ENCODE measurements at places on chromosomes 13 and 19.

- DNase-seq, result peak; percentile 61
These were observed 3.2 kb upstream of the PTPRS start for GRCh38 chr19:5343848-5344247.

GRCh38 chr19:33595783-33596182 is 26.0 kb upstream of the CHST8 start:
- no peak for DNase-seq

DNA sequence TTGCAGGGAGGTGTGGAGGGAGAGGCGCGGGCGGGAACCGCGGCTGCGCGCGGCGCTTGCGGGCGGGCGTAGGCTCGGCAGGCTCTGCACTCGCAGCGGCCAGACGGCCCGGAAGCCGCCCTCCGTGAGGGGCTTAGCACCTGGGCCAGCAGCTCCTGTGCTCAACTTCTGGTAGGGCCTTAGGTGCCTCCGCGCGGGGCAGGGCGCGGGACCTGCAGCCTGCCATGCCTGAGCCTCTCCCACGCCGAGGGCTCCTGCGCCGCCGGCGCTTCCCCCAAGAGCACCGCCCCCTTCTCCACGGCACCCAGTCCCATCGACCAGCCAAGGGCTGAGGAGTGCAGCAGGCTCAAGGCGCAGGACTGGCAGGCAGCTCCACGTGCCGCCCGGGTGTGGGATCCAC is 940.8 kb upstream of the PCDH9 start:
- DNase-seq, result no peak

GRCh38 chr19:13102666-13103580 is at the start of gene LYL1:
TSS of gene LYL1 (minus strand) at chr19:13102858. CDS start at chr19:13101171, 1,687 bp downstream.
- DNase-seq, result no peak

GRCh38 chr13:33263484-33263883 is 22.1 kb downstream of the STARD13 start:
- no peak for DNase-seq

- no peak for DNase-seq
These were observed 13.2 kb upstream of the CRTC1 start for GRCh38 chr19:18670312-18670711.

DNA sequence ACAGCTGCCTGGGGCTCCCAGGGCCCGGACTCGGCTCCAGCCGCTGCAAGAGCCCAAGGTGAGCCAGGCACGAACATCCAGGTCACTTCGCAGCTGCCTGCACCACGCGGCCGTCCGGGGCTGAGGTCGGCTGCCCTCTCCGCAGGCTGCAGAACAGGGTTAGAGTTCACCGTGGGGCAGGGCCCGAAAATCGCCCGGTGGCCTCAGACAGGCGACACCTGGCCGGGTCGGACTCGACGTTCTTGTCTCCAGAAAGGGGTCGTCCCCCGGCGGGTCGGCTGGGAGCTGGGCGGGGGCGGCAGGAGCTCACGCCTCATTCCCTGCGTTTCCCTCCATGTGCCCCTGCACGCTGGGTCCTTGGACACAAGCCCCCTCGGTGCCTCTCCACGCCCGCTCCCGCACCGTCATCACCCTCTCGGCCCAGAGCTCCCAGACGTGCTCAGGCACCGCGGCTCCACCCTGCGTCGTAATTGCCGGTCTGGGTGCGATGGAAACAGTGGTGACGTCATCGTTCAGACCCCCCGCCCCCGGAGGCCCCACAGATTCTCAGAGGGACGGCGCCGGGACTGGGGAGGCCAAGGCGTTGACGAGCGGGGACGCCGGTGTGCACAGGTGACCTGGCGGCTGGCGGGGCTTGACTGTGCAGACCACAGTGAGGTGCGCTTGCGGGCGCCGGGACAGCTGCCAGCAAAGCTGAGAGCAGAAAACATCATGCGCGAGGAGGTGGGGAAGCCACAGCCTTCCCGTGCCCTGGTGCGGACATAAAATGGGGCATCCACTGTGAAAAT is 4.0 kb upstream of the GRIN3B start:
- DNase-seq, result no peak

- no peak for DNase-seq
These were observed 238.4 kb downstream of the IRS2 start for GRCh38 chr13:109547942-109548341.

- no peak for DNase-seq
These were observed 4.4 kb downstream of the CCDC61 start for GRCh38 chr19:45999653-46000121.

DNA sequence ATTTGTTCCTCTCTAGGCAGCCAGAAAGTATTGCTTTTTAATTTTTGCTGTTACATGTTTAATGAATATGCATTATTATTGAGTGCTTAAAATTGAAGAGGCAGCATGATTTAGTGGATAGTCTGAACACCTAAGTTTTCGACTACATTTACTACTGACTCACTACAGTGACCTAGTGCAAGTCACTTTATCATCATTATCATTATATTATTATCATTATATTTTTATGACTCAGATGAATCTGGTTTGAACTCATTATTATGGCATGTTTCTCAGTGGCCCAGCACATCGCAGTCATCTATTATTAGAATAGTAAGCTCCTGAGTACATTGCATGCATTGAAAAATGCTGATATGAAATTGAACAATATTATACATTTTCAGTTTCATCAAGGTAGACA is 351.2 kb upstream of the PRR20A start:
- no peak for DNase-seq

DNA sequence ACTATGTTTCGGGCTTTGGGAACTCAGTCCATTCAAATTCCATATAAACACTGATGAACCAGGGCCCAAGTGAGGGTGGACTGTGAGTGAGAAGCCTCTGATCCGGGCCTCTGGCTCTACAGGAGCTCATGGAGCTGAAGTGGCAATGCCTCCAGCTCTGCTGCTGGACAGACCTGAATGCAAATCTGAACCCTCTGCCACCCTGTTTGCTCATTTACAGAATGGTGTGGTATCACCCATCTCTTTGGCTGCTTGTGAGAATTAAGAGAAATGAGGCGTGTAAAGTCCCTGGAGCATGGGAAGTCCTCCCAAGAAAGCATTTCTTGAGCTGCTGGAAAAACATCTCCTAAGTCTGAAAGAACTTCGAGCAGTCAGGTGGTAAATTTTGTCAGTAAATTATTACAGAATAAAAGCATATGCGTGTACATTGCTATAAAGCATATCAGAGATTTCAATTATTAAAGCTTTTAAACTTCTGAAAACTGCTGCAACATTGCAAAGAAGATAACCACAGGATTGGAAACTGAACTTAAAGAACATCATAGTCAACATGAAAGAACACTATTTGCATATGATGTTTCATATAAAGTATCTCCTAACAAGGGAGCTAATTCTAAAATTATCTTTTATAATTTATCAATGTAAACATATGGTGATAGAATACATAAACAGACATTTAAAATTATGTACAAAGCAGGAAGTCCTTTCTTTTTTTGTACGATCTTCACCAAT is 369.0 kb downstream of the UQCRFS1 start:
- no peak for DNase-seq

GRCh38 chr19:52938761-52939160 is 15.5 kb upstream of the ZNF888 start:
- no peak for DNase-seq

- no peak for DNase-seq
These were observed 32.2 kb downstream of the SLC10A2 start for GRCh38 chr13:103033999-103034398.

DNA sequence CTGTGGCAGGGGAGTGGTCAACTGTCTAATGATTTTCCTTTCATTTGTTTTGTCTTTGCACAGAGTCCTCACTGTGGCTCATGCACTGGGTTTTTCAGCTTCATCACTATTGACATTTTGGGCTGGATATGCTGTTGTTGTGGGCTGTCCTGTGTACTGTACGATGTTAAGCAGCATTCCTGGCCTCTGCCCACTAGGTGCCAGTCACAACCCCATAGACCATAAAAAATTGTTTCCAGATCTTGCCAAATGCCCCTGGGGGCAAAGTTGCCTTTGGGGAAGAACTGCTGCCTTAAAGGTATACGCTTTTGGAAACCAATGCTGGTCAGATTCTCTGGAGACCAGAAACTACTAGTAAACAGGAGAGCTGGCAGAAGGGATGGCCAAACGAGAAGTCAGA is 310.4 kb downstream of the SPRY2 start:
- DNase-seq, result no peak

DNA sequence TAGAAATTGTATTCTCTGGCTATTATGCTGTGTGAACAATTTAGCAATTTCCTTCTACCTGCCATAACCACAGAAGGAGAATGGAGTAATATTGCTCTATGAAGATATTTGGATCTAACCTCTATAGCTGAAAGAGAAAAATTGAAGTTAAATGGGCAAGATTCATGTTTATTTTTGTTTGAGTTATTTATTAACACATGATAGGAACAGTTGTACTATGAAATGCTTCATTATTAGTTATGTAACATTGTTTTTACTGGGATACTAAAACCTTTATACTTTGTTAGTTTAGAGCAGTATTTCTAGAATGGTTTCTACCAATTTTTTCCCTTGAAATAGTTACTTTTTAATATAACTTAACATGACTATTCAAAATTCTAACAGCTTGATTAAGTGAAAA is 27.3 kb upstream of the VWA8 start:
- DNase-seq, result no peak

DNA sequence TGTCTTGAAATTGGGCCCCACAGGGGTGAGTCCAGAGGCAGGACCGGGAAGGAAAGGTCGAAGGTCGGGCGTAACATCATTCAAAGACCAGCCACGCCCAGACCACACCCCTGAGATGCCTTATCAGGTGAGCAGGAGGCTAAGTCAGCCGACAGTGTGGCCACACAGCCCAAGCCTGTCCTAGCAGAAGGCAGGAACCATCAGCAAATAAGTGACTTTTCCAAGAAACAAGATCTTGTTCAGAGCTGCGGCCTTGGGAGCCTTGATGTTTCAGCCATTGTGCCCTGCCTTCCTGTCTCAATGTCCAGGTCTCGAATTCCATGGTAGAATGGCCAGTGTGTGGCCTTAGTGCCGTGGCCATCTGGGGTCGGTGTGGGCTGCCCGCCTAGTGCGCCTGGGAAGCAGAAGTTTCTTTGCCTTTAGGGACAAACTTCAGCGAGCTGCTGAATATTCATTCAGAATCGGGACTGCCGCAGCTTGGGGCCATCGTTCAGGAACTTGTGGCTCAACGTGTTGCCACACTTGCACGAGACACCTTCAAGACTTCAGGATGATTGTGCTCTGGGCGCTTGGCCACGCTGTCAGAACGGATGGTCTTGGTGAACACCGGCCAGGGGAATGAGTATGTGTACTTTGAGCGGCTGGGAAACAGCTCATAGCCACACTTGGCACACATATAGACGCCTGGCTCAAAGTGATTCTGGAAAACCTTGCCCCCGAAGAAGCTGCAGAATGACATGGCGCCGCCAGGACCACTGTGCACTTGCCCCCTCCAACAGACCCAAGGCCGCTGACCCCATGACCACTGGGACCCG is 6.1 kb upstream of the IFNL4 start:
- DNase-seq, result no peak

GRCh38 chr13:21123956-21124355 is 52.4 kb downstream of the SKA3 start:
- DNase-seq, result no peak

DNA sequence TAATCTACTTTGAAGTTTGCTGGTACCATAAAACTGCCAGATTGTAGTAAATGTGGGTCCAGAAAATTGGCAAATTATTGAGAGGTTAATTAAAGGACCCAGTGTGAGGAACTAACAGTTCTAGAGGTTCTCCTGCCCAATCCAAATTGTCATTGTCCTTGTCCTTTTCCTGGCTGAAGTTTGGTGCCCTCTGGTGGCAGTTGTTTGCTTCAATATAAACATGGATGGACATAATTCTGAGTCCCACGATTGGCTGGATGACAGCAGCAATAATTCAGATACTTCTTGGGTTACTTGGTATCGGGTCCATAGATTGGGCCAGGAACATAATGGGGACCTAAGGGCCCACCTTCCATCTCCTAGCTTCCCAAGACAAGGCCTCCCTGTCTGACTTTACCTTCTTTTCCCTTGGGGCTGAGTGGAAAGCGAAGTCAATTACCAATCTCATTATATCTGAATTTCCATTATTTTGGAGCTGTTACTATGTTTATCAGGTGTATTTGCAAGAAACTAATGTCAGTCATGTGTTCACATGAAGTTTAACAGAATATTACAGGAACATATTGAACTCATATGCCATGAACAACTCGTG is 33.8 kb upstream of the GARRE1 start:
- DNase-seq, result no peak

DNA sequence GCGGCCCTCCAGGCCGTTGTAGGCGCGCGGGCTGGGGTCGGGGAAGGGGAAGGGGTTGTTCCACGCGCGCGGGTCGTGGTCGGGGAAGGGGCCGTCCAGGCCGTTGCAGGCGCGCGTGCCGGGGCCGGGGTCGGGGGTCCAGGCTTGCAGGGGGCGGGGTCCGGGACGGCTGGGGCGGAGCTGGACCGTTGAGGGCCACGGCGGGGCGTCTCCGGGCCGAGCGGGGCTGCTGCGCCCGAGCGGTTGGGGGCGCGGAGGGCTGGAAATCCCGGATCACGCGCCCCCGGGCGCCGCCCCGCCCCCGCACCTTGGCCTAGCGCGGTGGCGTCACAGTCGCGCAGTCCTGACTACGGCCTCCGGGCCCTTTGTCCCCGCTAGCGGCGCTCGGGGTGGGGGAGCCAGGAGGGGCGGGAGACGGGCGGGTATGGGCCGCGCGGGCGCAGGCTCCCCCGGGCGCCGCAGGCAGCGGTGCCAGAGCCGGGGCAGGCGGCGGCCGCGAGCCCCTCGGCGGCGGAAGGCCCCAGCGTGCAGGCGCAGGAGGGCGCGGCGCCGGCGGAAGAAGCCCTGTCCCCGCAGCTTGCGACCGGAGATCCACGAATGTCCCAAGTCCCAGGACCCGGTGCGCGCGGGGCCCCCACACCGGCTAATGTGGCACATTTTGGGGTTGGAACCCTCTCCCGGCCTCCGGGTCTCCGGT is 665 bp downstream of the GPX4 start:
- DNase-seq, result no peak

DNA sequence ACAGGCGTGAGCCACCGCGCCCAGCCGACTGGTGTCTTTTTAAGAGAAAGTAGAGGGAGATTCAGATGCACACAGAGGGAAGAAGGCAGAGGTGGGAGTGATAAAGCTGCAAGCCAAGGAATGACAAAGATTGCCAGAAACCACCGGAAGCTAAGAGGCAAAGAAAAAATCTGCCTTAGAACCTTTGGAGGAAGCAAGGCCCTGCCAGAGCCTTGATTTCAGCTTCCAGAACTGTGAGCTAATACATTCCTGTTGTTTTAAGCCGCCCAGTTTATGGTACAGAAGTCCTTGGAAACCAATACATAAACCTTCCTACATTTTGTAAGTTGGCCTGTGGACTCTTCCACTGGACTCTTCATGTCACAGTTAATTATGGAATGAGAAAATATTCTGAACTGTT is 71.7 kb upstream of the SOX21 start:
- DNase-seq, result peak; percentile 11
